ENCODE measurements at places on chromosomes 12 and 14. TPM values are rescaled to one million over a fixed set of nuclear protein-coding genes. Genes with fewer than 3 reads are reported as not detected.

Gene TAS2R30
- 2.8 TPM for total RNA-seq

Gene NANOG
- not detected for total RNA-seq

Gene HCAR3
- total RNA-seq, result not detected

Gene ARID2
- total RNA-seq, result 29.6 TPM

Gene CD69
- total RNA-seq, result 158 TPM

Gene ARHGEF25
- total RNA-seq, result 5.3 TPM

Gene TAS2R19
- total RNA-seq, result 3.5 TPM

Gene LAG3
- total RNA-seq, result 188 TPM

Gene PIGH
- 19.7 TPM for total RNA-seq

Gene TCL1B
- not detected for total RNA-seq

Gene BCAT1
- 53.4 TPM for total RNA-seq

Gene CLEC4C
- not detected for total RNA-seq

DNA sequence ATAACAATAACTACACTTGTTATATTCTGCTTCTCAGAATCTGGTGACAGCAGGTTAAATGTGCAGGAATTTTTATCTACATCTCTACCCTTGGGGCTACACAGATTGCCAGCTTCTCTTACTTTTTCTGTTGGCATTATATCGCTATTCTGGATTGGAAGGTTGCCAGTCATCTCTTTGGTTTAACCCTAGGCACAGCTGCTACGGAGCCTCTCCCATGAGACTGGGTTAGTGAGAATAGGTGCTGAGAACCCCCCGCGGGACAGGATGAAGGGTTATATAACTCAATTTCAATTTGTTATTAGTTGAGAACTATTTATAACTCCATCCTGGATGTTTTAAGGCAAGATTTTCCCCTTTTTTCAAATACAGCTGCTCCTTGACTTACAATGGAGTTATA lies 73.1 kb downstream of the ACADS start:
- no peak for DNase-seq
- peaks cover 84% of the 10 kb centered on the region for H3K4me1 ChIP-seq
- H3K4me3 ChIP-seq, result peak overlapping the region; percentile 83

GRCh38 chr14:61379639-61380184 lies 58.3 kb downstream of the PRKCH start:
- H3K27ac ChIP-seq, result peak overlapping the region; percentile 75
- no peaks in the 10 kb centered on the region for H3K27me3 ChIP-seq
- H3K36me3 ChIP-seq, result peaks cover 24% of the 10 kb centered on the region
- H3K4me3 ChIP-seq, result peak overlapping the region; percentile 80
- DNase-seq, result no peak
- peaks cover 80% of the 10 kb centered on the region for H3K4me1 ChIP-seq

DNA sequence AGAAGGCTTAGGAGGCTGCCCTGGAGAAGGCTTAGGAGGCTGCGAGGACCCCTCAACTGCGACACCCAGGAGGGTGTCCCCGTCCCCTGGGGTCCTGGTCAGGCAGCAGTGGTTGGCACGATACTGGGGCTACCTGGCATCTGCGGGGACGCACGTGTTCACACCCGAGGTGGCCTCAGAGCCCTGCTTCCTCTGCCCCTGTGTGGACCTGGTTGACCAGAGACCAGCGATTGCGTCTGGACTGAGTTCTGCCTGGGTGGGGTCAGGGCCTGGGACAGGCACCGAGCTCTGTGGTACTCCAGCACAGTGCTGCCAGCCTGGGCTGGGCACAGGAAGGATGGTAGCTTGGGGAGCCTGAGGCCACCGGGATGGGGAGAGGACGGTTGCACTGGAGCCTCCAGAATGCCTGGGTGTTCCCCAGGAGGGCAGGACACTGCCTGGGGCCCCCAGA lies 735 bp downstream of the ASPG start:
- peaks cover 8% of the 10 kb centered on the region for H3K27me3 ChIP-seq
- H3K4me1 ChIP-seq, result no peaks in the 10 kb centered on the region
- H3K4me3 ChIP-seq, result no peak overlapping the region
- DNase-seq, result no peak
- H3K36me3 ChIP-seq, result no peaks in the 10 kb centered on the region

- H3K27me3 ChIP-seq, result no peaks in the 10 kb centered on the region
- peak overlapping the region; percentile 98 for H3K27ac ChIP-seq
- peaks cover 92% of the 10 kb centered on the region for H3K4me1 ChIP-seq
Observed at GRCh38 chr12:6961278-6961694, 9.2 kb downstream of the PHB2 start.

- no peaks in the 10 kb centered on the region for H3K36me3 ChIP-seq
- no peak overlapping the region for H3K4me3 ChIP-seq
- H3K27ac ChIP-seq, result no peak overlapping the region
- no peak for DNase-seq
Observed at GRCh38 chr14:51392416-51392815, 152.4 kb downstream of the TMX1 start.

DNA sequence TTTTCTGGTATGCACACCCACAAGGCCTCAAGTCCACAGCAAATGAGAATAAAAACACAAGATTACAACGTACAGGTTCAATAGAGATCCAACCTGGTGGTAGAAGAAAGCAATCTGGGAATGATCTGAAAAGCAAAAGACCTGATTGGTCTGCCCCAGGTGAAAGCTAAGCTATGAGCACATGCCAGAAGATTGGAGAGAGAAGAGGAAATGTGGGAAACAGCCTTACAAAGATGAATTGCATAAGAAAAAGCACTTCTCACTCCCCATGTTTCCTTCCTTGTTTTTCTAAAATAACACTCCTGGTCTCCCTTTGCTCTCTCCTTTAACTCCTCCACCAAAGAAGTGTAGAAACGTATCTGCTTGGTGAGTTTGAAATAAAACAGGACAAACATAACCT lies 77.3 kb upstream of the ANO6 start:
- H3K27ac ChIP-seq, result no peak overlapping the region
- H3K4me3 ChIP-seq, result no peak overlapping the region
- no peak for DNase-seq
- no peaks in the 10 kb centered on the region for H3K36me3 ChIP-seq
- H3K27me3 ChIP-seq, result peaks cover 4% of the 10 kb centered on the region

DNA sequence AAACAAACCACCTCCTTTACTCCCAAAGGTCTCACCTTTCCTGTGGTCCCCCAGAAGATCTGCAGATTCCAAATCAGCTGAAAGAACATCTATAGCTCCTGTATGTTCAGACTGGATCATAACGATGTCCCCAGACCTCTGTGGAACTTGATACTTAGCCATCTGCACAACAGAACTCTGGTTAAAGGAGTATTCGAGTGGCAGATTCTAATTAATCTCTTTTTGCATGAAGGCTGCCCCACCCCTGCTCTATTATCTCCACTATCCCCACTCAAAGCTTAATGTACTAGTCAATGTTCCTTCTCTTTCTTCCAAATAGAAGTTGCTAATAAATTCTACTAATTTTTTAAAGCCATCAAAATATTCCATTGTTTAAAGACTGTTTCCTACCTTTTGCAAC lies 22.8 kb downstream of the GSTZ1 start:
- no peaks in the 10 kb centered on the region for H3K27me3 ChIP-seq
- H3K4me1 ChIP-seq, result no peaks in the 10 kb centered on the region
- no peaks in the 10 kb centered on the region for H3K36me3 ChIP-seq
- no peak overlapping the region for H3K4me3 ChIP-seq
- no peak overlapping the region for H3K27ac ChIP-seq

DNA sequence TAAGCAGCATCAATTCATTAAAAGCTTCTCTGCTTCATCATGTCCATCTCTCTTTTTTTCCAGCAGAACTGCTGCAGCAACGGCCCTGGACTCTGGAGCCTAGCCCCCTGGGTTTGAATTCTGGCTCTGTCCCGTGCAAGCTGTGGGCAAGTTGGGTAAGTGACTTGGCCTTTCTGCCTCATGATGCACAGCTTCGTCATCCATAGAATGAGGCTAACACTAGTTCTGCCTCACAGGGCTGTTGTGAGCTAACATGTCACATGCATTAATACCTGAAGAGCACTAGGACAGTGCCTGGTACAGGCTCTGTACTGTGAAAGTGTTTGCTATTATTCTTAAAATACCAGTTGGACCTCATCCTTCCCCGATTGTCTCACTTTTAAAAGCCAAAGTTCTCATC lies 4.2 kb downstream of the KRT82 start:
- H3K36me3 ChIP-seq, result no peaks in the 10 kb centered on the region
- no peak for DNase-seq
- H3K4me1 ChIP-seq, result no peaks in the 10 kb centered on the region
- H3K27ac ChIP-seq, result no peak overlapping the region

DNA sequence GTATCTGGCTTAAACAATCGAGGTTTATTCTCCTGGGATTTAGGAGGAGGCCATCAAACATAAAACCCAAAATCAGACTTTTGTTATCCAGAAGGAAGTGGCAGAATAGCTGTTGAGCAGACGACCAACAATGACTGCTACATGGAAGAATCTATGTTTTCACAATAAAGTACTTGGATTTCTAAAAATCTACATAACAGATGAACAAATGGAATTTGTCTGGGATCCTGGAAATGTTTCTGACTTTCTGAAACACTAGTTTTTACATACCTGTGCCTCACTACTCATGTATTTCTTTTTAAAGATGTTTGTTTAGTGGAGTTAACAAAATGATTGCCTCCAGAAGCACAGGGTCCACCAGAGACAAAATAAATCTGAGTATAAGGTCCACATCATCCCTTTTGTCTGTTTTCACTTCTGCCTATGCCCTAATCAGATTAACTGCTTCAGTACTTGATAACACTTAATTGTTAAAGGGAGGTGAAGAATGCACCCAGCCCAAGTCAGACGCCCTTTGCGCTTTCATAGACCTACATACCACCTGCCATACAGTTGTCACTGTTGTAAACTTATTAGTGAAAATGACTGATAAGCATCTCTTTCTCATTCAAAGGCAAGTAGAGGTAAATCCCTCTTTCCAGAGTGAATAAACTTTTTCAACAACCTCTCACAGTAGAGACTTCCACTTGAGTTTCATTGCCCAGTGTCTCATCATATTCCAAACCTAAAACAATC lies 164.6 kb downstream of the EGLN3 start:
- no peak overlapping the region for H3K4me3 ChIP-seq
- peaks cover 4% of the 10 kb centered on the region for H3K4me1 ChIP-seq
- no peak for DNase-seq
- peaks cover 5% of the 10 kb centered on the region for H3K27me3 ChIP-seq

DNA sequence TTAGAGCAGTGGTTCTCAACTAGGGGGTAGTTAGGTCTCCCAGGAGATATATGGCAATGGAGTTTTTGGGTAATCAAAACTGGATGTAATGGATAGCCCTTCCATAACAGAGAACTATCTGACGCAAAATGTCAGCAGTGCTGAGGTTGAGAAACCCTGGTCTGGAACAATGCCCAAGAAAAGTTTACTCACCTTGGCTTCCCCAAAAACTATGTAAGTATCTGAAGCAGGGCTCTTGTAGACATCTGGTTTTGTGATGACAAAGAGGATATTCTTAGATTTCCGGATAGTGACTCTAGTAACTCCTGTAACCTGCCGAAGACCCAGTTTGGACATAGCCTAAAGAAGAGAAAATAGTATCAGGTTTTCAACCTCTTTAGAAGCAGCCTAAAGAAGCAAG lies 11.8 kb downstream of the NACA start:
- peaks cover 9% of the 10 kb centered on the region for H3K36me3 ChIP-seq
- H3K27ac ChIP-seq, result no peak overlapping the region
- peaks cover 25% of the 10 kb centered on the region for H3K4me1 ChIP-seq
- no peaks in the 10 kb centered on the region for H3K27me3 ChIP-seq
- H3K4me3 ChIP-seq, result no peak overlapping the region
- no peak for DNase-seq

DNA sequence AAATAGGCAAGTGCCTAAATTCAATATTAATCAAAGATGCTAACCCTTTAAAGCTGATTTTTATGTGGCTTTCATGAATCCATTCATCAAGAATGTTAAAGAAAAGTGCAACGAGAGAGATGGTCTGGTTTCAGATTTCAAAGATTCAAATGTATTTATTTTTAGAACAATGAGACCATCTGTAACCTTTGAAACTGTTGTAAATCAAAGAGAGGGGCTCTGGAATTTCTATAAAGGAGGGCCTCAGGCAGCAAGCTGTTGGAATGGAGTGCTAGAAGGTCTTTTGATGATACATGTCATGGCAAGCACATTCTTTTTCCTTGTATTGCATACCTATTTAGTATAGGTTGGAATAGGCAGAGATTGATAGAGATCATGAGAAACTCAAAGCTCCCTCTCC lies 433.0 kb downstream of the LRIG3 start:
- no peaks in the 10 kb centered on the region for H3K27me3 ChIP-seq
- H3K36me3 ChIP-seq, result no peaks in the 10 kb centered on the region
- no peak for DNase-seq
- H3K4me3 ChIP-seq, result no peak overlapping the region

- H3K4me3 ChIP-seq, result no peak overlapping the region
- no peak overlapping the region for H3K27ac ChIP-seq
- no peak for DNase-seq
- peaks cover 18% of the 10 kb centered on the region for H3K27me3 ChIP-seq
- no peaks in the 10 kb centered on the region for H3K36me3 ChIP-seq
- H3K4me1 ChIP-seq, result peaks cover 7% of the 10 kb centered on the region
Observed at GRCh38 chr12:52199294-52199919, 7.6 kb upstream of the KRT80 start.

DNA sequence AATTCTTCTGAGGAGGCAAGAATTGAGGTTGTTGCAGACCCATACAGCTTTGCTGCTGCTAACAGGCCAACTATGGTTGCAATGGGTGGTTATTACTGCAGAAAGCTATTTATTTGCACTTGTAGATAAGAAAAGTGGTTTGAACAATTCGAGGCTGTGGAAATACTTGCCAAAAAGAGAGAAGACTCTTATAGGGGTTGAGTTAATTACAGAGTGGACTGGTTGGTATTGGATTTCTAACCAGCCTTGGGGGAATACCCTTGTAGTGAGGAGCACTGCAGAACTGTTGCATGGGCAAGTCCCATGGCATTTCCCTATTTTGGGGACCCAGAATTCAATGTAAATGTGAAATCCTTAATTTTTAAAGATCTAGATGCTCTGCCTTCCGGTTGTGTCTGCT lies 120.5 kb downstream of the KCNMB4 start:
- no peaks in the 10 kb centered on the region for H3K36me3 ChIP-seq
- H3K4me3 ChIP-seq, result no peak overlapping the region
- no peaks in the 10 kb centered on the region for H3K4me1 ChIP-seq
- no peak overlapping the region for H3K27ac ChIP-seq
- peaks cover 29% of the 10 kb centered on the region for H3K27me3 ChIP-seq

- peaks cover 4% of the 10 kb centered on the region for H3K36me3 ChIP-seq
- no peak overlapping the region for H3K27ac ChIP-seq
- no peaks in the 10 kb centered on the region for H3K4me1 ChIP-seq
- H3K4me3 ChIP-seq, result no peak overlapping the region
- DNase-seq, result no peak
Observed at GRCh38 chr14:35470755-35471154, 63.2 kb upstream of the INSM2 start.

DNA sequence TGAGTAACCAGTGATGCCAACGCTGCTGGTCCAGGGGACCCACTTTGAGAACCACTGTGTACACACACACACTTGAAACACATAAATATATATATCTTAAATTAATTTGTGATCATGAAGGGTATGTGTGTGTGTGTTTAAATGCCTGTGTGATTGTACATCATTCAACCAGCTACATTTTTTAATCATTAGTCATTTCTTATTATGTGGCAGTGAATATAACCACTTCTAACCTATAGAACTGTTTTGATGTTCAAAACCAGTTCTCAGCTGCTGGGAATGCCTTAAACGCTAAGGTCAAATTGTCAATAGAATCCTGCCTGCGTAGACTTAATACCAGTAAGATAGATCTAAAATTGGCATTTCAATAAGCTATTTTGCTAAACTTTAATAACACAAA lies 330.0 kb downstream of the SYT1 start:
- H3K36me3 ChIP-seq, result no peaks in the 10 kb centered on the region
- H3K27me3 ChIP-seq, result no peaks in the 10 kb centered on the region
